ENCODE measurements at places on chromosomes 2 and 18.

DNA sequence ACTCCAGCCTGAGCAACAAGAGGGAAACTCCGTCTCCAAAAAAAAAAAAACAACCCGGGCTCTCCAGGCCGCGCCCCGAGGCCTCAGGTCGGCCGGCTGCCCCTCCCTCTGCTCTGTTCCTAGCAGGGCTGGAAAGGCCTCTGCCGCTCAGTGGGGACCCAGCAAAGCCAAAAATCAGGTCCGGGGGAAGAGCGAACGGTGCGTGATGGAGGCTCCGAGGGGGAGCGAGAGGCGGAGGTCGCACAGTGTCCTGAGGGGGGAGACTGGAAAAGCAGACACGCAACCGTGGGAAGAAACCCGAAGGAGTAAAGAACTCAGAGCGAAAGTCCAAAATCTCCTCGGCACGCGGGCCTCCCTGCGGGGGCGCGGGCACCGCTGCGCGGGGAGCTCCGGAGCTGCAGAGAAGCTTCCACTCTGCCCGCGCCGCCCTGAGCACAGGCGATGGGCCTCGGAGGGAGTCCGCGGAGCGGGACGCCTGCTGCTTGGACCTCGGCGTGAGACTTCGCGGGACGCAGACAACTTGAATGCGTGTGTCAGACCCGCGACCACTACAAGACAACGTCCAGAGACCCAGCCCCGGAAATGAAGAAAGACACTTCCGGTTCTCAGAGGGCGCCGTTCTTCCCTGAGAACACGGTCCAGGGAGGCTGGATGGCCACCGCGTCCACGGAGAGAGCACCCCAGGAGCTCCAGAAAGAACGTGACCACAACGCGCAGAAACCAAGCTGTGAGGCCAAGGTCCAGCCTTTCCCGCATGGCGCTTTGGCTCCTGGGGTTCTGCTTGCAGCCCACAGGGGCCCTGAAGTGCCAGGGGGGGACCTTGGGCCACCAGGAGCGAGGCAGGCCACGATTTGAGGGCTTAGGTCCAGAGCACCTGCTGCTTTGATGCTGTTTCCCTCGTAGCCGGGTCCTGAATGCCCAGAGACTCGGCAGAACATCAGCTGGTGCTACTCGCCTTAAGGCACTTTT, 219.8 kb downstream of the DPP10 start:
- peak; percentile 28 for DNase-seq

- DNase-seq: no peak
These were observed 100.5 kb upstream of the LMAN1 start for GRCh38 chr18:59459369-59460071.

DNA sequence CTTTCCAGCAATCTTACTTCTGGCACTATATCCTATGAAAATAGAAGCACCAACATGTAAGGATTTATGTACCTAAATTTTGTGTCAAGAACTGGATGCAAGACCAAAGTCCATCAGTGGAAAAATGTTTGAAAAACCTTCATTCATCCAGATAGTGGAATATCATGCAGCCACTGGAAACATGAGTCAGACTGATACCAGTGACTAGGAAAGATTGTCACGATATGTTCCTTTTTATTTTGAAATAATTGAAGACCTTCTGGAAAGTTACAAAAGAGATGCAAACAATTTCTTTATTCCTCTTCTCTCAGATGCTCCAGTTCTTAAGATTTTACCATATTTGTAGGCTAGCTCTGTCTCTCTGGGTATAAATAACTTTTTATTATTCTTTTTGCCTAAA, 40.5 kb upstream of the IL1R2 start:
- no peak for DNase-seq

DNA sequence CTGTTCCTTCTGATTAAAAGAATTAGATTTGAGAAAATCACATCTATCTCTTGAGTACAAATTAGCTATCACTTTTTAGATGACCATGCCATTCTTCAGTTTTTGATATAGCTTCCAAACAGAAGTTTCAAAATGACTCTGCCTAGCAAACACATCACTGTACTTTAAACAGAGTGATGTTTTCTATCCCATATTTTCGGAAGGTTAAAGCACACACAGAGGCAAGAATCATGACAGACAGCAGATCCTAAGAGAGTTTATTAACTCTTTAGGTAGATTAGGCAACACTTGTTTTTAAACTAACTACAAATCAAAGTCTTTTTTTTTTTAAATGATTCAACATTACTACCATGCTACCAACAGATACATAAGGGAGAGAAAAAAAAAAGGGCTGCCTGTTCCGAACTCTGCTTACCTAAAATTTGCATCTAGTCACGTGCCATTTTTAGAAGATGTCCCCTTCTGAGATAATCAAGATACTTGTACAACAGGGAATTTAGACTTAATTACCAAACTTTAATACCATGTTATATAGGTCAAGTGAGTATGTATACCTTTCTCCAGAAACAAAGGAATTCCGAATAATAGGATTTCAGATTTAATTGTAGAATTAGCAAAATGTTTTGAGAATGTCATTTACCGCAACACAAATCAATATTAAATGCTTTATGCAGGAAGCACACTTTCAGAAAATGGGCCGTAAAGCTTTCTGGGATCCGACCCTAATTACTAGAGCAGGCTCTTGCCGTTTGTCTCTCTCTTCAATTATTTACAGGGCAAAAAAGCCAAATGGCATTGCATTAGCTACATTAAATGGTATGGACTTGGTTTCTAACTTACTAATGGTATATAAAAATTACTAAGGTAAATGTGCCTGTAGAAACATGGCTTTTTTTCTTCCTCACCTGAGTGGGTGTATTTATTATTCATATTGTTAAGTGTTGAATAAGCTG, 2.6 kb downstream of the RBMS1 start:
- DNase-seq: no peak

DNA sequence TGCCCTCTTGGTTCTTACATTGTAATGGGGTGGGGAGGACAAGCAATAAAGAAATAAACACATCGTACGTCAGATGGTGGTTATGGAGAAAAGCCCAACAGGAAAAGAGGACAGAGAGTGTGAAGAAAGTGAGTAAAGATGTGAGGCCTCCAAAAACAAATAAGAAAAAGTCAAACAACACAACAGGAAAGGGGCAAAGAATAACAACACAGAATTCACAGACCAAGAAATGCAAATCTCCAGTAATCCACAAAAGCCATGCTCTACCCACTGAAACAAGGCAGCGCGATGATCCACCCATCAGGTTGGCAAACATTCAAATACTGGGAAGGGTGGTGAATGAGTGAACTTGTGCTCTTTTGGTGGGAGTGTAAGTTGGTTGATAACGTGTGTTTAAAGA, 16.7 kb upstream of the DUSP2 start:
- DNase-seq: peak; percentile 39

DNA sequence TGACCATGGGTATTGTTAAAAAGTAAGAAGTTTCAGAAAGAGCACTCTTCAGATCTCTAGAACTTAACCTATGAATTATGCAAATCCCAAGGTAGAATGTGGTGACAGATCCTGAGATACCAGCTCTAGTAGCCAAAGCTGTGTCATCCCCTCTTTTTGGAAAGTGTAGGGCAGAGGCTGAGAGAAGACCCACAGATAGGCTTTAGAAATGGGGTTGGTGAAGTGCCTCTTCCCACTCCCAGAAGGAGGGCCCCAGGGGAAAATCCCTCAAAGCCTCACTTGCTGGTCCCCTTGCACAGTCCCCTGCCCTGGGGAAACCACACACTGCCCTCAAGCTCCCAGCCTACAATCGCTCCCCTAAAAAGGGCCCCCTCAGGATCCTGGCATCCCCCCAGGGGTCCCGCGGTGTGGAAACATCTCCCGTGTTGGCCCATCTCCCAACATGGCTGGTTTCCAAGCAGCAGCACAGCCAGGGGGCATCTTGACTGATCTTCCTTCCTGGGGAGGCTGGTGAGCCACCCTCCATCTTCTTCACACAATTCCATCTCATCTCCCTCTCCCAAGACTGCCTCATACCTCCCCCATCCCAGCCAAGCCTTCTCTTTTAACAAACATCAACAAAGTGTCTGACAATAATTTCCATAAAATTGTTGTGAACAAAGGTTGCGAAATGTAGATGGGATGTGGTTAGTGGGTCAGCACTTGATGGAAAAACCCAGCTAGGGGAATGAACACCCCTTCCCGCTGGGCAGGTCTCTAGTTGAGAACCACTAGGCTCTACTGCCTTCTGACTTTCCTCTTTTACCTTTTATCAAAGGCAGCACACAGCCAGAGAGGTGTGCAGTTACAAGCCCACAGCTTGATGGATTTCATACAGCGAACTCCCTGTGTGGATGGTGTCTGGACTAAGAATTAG, 25.1 kb downstream of the MAL start:
- DNase-seq: no peak

GRCh38 chr2:113158884-113159553, 14.8 kb upstream of the PSD4 start:
- no peak for DNase-seq

- DNase-seq: no peak
These were observed 405 bp downstream of the SOS1 start for GRCh38 chr2:39120521-39120770.

- DNase-seq: no peak
These were observed 988 bp upstream of the KANSL1L start for GRCh38 chr2:210172219-210172575.
